Upper lobe of left lung (tissue), 6 donors: ENCODE measurements at places on chromosomes 1 and 21. TPM values are rescaled to one million over a fixed set of nuclear protein-coding genes. Genes with fewer than 3 reads are reported as not detected.
A peak's percentile ranks its signal among the peaks of the same experiment; 100 is the strongest.

DNA sequence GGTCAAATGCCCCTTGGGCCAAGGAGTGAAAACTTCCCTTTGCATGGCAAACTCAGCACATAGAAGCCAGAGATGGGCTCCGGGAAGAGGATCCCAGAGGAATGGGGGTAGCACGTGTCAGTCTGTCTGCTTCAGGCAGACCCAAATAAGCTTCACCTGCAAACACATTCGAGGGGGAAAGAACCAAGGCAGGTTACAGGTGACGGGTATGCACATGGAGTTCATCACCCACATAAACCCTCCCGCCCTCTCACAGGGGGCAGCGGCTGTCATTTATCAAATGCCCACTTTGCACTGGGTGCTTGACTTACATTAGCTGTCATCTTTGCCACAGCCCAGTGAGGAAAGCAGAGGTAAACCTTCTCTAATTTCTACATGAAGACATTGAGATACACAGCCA, 73.0 kb upstream of the TLR5 start:
- no peak for DNase-seq

DNA sequence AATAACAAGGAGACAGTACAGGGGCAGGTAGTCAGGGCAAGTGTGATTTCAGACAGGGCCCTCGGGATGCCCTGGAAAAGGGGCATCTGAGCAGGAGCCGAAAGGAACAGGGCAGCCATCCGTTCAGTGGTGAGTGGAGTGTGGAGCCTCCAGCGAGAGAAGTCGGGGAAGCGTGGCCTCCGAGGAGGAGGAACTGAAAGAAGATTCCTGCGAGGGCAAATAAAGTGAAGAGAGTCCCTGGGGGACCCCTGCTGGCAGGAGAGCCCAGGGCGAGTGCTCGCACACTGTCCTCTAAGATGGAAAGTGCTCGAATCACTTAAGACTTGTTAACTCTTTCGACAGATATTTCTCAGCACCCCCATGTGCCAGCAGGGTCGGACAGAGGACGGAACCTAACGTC, 3.5 kb upstream of the UTS2 start:
- no peak for DNase-seq

DNA sequence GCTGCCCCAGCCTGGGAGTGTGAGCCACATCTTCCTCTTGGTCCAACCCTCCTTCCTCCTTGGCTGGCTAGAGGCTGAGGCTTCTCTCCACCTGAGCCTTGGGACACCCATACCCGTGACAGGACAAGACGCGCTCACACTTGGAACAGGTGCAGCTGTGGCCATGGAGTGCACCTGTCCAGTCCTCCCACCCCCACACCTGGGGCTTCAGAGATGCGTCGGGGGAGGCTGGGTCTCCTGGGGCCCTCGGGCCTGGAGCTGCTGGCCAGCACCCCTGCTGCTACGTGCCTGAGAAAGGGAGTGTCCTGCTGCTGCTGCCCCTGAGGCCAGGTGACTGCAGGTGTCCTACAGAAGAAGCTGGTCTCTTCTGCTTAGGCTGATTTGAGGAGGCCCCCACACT, 37.0 kb upstream of the TMEM52 start:
- DNase-seq: peak; percentile 49

- no peak for DNase-seq
These were observed 118.8 kb upstream of the PALMD start for GRCh38 chr1:99527078-99527477.

DNA sequence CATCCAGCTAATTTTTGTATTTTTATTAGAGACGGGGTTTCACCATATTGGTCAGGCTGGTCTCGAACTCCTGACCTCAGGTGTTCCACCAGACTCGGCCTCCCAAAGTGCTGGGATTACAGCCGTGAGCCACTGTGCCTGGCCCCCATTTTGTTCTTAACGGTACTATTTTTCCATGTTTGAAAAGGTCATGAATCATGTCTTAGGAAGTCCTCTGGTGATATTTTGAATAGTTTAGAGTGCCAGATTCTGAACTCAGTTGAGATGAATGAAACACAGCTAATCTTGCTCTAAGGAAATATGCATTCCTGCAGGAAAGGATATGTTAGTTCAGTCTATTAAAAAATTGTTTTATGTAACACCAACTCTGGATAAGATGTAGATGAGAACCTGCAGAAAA, 62.6 kb upstream of the ATP2B4 start:
- DNase-seq: no peak

GRCh38 chr1:2523191-2523890, 3.1 kb downstream of the PANK4 start:
- DNase-seq: no peak

DNA sequence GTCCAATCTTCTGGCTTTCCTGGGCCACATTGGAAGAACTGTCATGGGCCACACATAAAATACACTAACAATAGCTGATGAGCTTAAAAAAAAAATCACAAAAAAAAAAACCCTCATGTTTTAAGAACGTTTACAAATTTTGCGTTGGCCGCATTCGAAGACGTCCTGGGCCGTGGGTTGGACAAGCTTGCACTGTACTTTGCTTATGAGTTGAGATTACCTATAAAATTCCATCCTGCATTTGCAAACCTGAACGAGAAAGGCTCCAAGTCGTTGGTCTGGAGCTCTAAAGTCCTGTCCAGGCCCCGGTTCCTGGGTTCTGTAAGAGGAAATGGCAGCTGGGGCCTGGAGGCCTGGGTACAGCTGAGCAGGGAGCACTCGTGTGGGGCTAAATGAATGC, 51.4 kb downstream of the KIAA1614 start:
- no peak for DNase-seq

The HSF2BP gene
- total RNA-seq: 0.40 TPM

The PGBD2 gene
- 5.8 TPM for total RNA-seq

The GPR52 gene
- 3.8 TPM for total RNA-seq
